ENCODE measurements at places on chromosomes 12 and 14. TPM values are rescaled to one million over a fixed set of nuclear protein-coding genes. Genes with fewer than 3 reads are reported as not detected.

The B4GALNT3 gene
- total RNA-seq: 1.4 TPM

DNA sequence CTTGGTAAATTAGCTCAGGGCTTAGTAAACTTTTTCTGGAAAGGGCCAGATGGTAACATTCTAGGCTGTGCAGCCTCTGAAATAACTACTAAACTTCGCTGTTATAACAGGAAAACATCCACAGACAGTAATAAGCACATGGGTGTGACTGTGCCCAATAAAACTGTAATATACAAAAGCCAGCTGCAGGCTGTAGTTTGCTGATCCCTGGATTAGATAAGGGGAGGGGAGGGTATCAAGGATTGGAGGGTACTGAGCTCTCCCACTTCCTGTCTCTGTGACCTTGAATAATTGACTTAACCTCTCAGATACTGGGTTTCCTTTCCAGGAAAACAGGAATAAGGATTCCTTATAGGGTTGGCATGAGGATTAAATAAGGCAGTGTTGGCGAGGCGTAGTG, 81.2 kb downstream of the CCDC60 start:
- no peak for DNase-seq

The ZNF740 gene
- total RNA-seq: 12.3 TPM

The ADAM20 gene
- total RNA-seq: 0.17 TPM

The KRT77 gene
- total RNA-seq: not detected

GRCh38 chr12:114903083-114903691, 219.2 kb upstream of the TBX3 start:
- DNase-seq: no peak

- no peak for DNase-seq
Measured at GRCh38 chr14:34204774-34205173, 253.9 kb upstream of the EGLN3 start.

GRCh38 chr14:50961605-50962221, 17.4 kb upstream of the PYGL start:
- no peak for DNase-seq

DNA sequence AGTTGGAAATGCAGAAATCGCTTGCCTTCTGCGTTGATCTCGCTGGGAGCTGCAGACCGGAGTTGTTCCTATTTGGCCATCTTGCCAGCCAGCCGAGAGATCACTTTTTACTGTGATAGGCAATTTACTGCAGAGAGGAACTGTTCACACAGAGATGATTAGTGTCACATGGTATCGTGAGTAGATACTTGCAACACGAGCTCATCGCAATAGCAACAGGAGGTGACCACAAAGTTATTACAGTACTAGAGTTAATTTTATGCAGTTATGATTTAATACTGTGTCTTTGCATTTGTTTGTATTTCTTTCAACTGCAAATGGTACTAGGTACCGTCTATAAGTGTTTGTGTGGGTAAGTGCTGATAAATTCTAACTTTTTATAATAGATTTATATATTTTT, 27.8 kb downstream of the NOPCHAP1 start:
- no peak for DNase-seq

DNA sequence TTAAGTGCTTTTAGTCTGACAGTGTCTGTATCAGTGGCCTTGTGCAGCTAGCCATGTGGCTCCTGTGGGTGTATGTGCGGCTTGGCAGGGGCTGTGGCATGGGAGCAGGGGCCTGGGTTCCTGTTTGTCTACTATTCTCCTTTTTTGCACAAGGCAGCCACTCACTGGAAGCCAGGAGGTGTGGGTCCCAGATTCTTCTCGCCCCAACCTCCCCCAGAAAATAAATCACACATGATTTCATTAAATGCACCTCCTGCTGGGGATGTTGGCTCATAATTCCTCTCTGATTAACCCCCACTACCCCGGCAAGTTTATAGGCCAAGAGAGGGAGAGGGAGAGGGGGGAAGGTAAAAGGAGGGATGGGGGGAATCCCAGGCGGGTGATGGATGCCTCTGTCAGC, 17.6 kb downstream of the CALCOCO1 start:
- DNase-seq: no peak

The LIN52 gene
- total RNA-seq: 8.1 TPM

GRCh38 chr14:59582161-59582560, 5.5 kb upstream of the CCDC175 start:
- DNase-seq: no peak

The LYZ gene
- total RNA-seq: not detected

The LBHD2 gene
- not detected for total RNA-seq

GRCh38 chr12:26425587-26426260, 230.4 kb downstream of the SSPN start:
- no peak for DNase-seq

DNA sequence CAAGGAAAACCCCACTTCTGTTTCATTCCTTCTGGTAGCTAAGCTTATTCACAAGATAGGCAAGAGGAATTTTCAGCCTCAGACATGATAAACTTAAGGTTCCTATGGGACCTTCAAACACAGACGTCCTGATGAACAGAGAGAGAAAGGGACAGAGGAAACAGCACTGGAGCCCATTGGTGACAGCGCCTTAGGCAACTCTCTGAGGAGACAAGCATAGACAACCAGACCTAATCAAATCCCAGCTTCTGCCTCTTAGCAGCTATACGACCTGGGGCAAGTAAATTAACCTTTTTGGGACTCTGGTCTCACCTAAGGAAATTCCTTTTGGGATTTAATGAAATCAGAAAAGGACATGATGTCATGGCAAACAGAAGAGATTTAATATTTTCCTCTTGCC, 33.3 kb downstream of the TMCC3 start:
- no peak for DNase-seq

The AICDA gene
- not detected for total RNA-seq

The DPPA3 gene
- not detected for total RNA-seq

DNA sequence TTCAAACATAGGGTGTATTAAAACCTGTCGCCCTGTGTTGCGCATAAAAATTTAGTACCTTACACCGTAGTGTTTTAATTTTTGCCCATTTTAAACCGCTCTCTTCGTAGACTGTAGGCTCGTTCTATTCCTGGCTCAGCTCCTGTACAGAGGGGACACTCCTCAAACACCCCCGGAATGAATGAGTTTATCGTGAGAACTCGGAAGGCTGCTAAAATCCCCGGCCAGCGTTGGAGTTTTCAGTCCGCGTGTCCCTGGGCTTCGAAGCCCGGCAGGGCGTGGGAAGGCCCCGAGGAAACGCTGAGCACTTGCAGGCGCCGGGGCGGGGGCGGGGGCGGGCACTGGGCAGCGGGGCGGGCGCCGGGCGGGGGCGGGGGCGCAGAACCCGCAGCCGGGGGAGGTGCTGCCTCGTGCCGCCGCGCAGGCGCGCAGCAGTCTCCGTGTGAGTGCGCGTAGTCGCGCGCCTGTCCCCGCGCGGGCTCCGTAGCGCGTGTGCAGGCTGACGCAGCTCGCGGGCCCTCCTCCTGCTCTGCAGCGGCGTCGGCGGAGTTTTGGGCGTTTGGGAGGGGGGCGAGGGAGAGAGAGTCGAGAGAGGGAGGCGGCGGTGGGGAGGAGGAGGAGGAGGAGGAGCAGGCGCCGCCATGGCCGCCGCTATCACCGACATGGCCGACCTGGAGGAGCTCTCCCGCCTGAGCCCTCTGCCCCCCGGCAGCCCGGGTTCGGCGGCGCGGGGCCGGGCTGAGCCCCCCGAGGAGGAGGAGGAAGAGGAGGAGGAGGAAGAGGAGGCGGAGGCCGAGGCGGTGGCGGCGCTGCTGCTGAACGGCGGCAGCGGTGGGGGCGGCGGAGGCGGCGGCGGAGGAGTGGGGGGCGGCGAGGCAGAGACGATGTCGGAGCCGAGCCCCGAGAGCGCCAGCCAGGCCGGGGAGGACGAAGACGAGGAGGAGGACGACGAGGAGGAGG, at the start of gene AEBP2:
TSS of gene AEBP2 (plus strand) at position 434 of the 960 bp plus-strand sequence. CDS start at position 642, 208 bp downstream.
- peak; percentile 79 for DNase-seq

GRCh38 chr12:84416626-84417025, 496.0 kb downstream of the SLC6A15 start:
- DNase-seq: no peak

- DNase-seq: no peak
Measured at GRCh38 chr14:57420986-57421385, 30.6 kb downstream of the NAA30 start.

The PZP gene
- total RNA-seq: not detected

- no peak for DNase-seq
Measured at GRCh38 chr14:101034986-101035385, 131.5 kb upstream of the RTL1 start.

DNA sequence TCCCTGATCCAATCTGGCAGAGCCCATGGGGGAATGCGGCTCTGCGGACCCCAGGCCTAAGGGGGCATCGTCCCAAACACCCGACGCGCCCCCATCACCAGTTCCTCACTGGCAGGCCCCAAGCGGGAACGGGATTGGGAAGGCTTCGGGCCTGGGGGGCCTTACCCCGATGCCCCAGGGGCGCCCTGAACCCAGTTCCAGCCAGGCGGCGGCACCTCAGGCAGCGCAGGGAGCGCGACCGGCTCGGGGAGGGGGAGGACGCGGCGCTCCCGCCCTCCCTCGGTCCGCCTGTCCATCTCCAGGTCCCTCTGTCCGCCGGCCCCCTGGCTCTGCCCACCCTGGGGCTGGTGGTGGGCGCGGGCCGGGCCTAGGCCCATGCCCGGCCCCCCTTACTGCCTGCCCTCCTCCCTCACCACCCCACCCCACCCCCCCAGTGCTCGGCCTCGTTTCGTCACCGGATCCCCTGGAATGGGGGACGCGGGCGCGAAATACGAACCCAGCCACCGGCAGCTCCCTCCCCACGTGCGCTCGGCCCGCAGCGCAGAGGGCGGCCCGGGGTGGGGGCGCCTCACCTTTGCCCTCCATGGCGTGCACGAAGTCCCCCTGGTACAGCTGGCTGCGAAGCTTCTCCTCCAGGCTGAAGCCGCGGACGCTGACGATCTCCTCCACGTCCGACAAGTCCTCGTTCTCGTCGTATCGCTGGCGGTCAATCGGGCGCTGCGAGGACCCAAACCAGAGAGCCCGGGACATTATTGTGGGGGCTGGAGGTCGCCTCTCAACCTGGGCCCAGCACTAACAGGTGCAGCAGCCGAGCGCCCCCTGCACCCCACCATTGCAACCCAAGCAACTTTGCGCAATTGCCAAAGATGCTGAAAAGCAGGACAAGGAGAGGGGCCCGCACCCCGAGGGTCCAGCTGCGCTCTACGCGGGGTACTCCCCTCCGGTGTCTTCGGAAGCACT, 2.3 kb downstream of the KDM2B start:
- DNase-seq: no peak

The ORAI1 gene
- 12.6 TPM for total RNA-seq

The LALBA gene
- total RNA-seq: not detected

The ZDHHC22 gene
- not detected for total RNA-seq

The WNT1 gene
- total RNA-seq: not detected

The PPP1CC gene
- 230 TPM for total RNA-seq

DNA sequence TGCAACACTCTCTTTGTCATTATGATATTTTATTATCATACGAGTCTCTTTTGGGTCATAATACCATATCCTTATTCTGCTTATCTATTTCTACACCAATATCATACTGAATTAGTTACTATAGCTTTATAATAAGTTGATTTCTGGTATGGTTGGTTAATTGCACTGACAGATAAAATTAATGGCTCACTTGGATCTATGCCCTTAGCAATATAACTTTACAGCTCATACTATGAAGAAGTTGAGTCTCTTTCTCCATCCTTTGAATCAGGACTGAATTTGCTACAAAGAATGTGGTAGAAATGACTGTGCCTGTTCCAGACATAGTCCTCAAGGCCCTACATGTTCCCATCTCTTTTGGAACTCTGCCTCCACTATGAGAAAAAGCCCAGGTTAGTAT, 139.7 kb upstream of the DYRK2 start:
- no peak for DNase-seq

GRCh38 chr12:80756875-80757274, 40.2 kb downstream of the MYF5 start:
- no peak for DNase-seq

The NRXN3 gene
- 7.0 TPM for total RNA-seq

The CACNA2D4 gene
- total RNA-seq: not detected
